Stomach (tissue), 19 donors: ENCODE measurements at places on chromosomes 2 and 18. TPM values are rescaled to one million over a fixed set of nuclear protein-coding genes. Genes with fewer than 3 reads are reported as not detected.

The KATNAL2 gene
- 0.43 TPM for total RNA-seq

The TXNL1 gene
- 27.9 TPM for total RNA-seq

The ADCYAP1 gene
- not detected for total RNA-seq

- no peak overlapping the region for H3K4me3 ChIP-seq
- peaks cover 81% of the 10 kb centered on the region for H3K36me3 ChIP-seq
- no peaks in the 10 kb centered on the region for H3K27me3 ChIP-seq
- no peak overlapping the region for H3K27ac ChIP-seq
Measured at GRCh38 chr2:44324971-44325426, 36.3 kb downstream of the PREPL start.

DNA sequence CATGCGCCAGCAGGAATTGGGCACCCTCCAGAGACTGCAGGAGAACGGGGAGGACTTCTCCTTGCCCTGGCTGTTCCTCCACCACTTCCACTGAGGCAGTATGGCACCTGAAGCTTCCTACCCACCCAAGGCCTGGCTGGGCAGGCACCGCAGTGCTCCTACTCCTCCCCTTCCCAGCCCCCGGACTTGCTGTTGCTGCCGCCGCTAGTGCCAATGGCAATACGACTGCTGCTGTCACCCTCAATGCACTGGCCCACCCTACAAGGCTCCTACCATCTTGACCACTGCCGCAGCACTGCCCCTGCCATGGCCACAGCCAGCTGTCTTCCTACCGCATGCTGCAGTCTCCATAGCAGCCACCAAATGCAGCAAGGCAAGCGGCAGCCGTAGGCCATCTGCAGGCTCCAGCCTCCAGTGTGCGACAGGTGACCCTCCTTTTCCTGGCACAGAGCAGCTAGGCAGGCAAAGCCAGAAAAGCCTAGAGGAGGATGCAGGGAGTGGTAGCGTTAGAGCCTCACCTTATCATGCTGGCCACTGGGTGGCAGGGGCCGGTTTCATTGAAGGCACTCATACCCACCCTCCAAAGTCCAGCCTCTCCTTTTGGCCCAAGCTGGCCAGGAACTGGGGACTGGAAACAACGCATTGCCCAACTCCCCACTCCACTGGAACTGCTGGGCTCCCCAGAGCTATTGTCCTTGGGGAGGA, 47.4 kb upstream of the ANKRD62 start:
- H3K36me3 ChIP-seq = no peaks in the 10 kb centered on the region
- DNase-seq = no peak
- no peaks in the 10 kb centered on the region for H3K4me1 ChIP-seq
- no peaks in the 10 kb centered on the region for H3K27me3 ChIP-seq
- no peak overlapping the region for H3K27ac ChIP-seq

GRCh38 chr2:116706396-116706795, 1108.1 kb upstream of the DDX18 start:
- H3K27ac ChIP-seq = no peak overlapping the region
- DNase-seq = no peak
- H3K4me3 ChIP-seq = no peak overlapping the region
- H3K27me3 ChIP-seq = no peaks in the 10 kb centered on the region
- H3K36me3 ChIP-seq = no peaks in the 10 kb centered on the region

DNA sequence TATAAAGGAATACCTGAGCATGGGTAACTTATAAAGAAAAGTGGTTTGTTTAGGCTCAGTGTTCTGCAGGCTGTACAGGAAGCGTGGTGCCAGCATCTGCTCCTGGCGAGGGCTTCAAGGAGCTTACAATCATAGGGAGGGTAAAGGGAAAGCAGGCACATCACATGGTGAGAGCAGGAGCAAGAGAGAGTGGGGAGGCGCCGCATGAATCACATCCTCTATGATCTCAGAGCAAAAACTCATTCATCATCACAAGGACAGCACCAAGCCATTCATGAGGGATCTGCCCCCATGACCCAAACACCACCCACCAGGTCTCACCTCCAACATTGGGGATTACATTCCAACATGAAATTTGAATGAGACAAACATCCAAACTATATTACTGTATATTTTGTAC, 32.5 kb downstream of the R3HDM1 start:
- H3K4me3 ChIP-seq = no peak overlapping the region
- H3K27me3 ChIP-seq = no peaks in the 10 kb centered on the region
- no peaks in the 10 kb centered on the region for H3K4me1 ChIP-seq
- H3K36me3 ChIP-seq = no peaks in the 10 kb centered on the region

DNA sequence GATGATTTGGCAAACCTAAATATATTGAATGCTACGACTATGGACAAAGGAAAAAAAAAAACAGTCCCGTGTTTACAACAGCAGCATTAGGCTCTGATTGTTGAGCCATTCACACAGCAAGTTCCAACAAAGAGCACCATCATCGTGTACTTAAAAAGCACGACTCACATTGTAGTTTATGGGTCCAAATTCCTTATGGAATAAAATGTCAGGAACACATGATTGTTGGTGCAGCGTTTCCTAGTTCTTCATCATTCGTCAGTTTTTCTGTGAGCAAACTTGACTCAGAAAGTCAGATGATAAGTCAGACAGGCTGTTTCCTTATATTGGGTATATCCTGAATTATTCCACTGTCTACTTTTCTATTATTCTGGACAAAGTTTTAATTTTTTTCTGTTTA, 10.0 kb upstream of the KIDINS220 start:
- H3K36me3 ChIP-seq = no peaks in the 10 kb centered on the region
- no peak overlapping the region for H3K4me3 ChIP-seq
- no peak for DNase-seq
- no peak overlapping the region for H3K27ac ChIP-seq
- peaks cover 9% of the 10 kb centered on the region for H3K27me3 ChIP-seq
- no peaks in the 10 kb centered on the region for H3K4me1 ChIP-seq

DNA sequence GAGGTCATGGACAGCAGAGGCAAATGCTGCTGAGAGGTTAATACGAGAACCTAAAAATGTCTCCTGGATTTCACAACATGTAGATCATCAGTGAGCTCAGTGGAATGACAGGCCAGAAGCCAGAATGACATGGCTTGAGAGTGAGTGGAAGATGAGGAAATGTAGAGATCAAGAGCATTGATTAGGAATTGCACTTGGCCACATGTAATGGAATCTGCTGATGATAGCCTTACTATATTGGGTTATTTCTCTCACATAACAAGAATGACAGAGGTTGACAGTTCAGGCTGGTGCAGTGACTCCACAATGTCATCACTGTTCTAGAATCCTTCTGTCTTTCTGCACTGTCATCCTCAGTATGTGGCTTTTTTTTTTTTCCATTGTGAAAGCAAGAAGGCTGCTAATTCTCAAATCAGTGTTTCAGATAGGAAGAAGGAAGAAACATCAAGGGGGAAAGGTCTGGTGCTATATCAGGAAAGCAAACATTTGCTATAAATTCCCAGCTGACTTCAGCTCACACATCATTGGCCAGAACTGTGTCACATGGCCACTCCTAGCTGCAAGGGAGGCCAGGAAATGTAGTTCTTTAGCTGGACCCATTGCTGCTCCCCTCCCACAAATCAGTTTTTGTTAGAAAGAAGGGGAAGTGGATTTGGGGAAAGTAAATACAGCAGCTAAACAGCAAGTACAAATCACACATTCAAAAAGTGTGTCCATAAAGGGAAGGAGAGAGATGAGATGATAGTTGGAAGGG, 127.2 kb downstream of the FAM161A start:
- no peak for DNase-seq
- no peak overlapping the region for H3K4me3 ChIP-seq
- H3K4me1 ChIP-seq = no peaks in the 10 kb centered on the region
- H3K27me3 ChIP-seq = no peaks in the 10 kb centered on the region

DNA sequence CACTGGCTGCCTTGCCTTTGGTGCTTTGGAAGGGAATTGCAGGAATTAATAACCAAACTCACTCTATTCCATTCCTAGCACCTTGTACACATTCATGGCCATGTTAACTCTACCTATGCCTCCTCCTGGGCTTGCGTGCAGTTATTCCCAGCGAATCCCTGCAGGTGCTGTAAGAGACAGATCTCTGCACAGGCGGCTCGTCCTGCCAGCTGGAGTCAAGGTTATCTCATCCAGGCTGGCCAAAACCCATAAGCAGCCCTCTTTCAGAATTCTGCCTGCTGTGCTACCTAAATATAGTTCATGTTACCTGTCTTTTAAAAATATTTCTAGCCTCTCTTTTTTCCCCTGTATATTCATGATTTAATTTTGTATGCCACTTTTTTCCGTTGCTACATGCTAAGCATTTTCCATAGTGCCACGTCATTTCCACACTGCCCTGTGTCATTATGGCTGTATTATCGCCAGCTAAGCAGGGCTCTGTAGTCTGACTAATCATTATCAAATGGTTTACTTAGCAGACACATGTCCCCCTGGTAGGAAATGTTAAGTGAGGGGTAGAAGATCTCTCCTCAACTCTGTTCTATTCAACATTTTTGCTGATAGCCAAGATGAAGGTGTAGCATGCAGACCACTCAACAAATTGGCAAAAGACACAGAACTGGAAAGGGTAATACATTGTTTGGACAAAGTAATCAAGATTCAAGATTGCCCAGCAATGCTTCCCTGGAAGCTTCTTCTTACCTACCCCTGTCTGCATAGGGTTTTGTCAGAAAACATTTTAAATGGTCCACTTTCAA, 79.7 kb upstream of the TAF1B start:
- no peaks in the 10 kb centered on the region for H3K27me3 ChIP-seq
- DNase-seq = peak; percentile 57
- no peak overlapping the region for H3K27ac ChIP-seq
- no peak overlapping the region for H3K4me3 ChIP-seq

DNA sequence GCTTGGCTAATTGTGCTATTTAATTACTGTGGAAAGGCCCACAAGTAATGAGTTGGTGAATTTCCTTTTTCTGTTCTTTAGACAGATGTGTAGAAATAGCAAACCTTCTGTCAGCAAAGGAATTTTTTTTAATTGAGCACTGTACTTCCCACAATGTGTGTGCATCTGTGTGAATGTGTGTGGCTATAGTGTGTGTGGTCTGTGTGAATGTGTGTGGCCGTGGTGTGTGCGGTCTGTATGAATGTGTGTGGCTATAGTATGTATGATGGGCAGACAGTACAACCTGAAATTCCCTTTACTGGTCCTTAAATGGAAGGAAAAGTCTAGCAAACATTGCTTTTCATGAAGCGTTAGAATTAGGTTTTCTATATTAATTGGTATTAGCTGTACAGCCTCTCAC, 203.5 kb upstream of the TPO start:
- H3K27ac ChIP-seq = no peak overlapping the region
- no peaks in the 10 kb centered on the region for H3K4me1 ChIP-seq
- no peaks in the 10 kb centered on the region for H3K27me3 ChIP-seq
- no peak for DNase-seq

DNA sequence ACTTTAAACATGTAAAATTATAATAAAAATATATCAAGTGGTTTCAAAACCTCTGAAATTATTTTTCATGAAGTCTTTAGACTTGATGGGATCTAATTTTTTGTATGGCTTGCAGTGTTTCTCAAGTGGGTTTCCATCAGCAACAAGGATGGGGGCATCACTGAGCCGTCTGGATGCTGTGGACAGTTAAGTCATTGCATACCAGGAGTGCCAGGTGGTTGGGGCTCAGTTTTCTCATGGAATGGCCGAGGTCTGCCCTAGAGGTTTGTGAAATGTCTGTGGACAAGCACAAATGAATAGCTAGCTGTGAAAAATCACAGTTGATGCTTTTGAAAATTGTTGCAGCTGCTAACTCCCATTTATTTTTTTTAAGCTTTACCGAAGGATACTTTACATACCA, 1.7 kb downstream of the PRELID3A start:
- H3K27me3 ChIP-seq = no peaks in the 10 kb centered on the region
- no peak overlapping the region for H3K27ac ChIP-seq
- peaks cover 21% of the 10 kb centered on the region for H3K4me1 ChIP-seq
- H3K36me3 ChIP-seq = no peaks in the 10 kb centered on the region
- DNase-seq = no peak
- no peak overlapping the region for H3K4me3 ChIP-seq
